ENCODE measurements at places on chromosomes 2 and 18.

- peaks cover 9% of the 10 kb centered on the region for H3K4me1 ChIP-seq
- H3K4me3 ChIP-seq = no peak overlapping the region
- H3K36me3 ChIP-seq = no peaks in the 10 kb centered on the region
- no peaks in the 10 kb centered on the region for H3K27me3 ChIP-seq
- DNase-seq = no peak
These were observed 126.7 kb downstream of the GALNT14 start for GRCh38 chr2:31011587-31011986.

GRCh38 chr18:27520401-27520800 is 335.3 kb upstream of the CHST9 start:
- H3K4me3 ChIP-seq = no peak overlapping the region
- H3K27ac ChIP-seq = no peak overlapping the region
- no peaks in the 10 kb centered on the region for H3K4me1 ChIP-seq
- DNase-seq = no peak

DNA sequence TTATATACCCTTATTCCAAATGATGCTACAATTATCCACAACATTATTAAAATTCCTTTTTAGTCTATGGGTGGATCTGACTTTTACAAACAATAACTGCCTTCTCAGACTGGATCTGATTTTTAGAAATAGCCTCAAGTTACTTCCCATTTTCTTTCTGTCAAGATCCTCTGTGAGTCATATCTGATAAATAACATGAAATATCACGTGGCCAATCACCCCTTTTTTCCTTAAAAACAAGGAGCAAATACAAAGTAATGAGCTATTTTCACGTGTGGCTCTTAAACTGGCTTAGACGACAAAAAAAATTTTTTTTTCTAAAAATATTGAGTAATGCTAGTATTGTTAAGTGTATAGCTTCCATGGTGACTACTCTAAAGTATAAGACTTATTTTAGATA is 6.7 kb downstream of the PELI1 start:
- no peaks in the 10 kb centered on the region for H3K36me3 ChIP-seq
- H3K27ac ChIP-seq = no peak overlapping the region
- no peaks in the 10 kb centered on the region for H3K27me3 ChIP-seq
- H3K4me3 ChIP-seq = no peak overlapping the region
- DNase-seq = no peak
- peaks cover 52% of the 10 kb centered on the region for H3K4me1 ChIP-seq

GRCh38 chr2:224724331-224724730 is 8.2 kb upstream of the CCDC195 start:
- no peak overlapping the region for H3K27ac ChIP-seq
- no peak for DNase-seq
- H3K4me3 ChIP-seq = no peak overlapping the region
- H3K4me1 ChIP-seq = no peaks in the 10 kb centered on the region
- no peaks in the 10 kb centered on the region for H3K27me3 ChIP-seq

GRCh38 chr2:62335612-62336011 is 139.7 kb downstream of the B3GNT2 start:
- no peak overlapping the region for H3K27ac ChIP-seq
- H3K27me3 ChIP-seq = no peaks in the 10 kb centered on the region
- DNase-seq = no peak
- H3K4me1 ChIP-seq = no peaks in the 10 kb centered on the region
- no peak overlapping the region for H3K4me3 ChIP-seq
- H3K36me3 ChIP-seq = no peaks in the 10 kb centered on the region

DNA sequence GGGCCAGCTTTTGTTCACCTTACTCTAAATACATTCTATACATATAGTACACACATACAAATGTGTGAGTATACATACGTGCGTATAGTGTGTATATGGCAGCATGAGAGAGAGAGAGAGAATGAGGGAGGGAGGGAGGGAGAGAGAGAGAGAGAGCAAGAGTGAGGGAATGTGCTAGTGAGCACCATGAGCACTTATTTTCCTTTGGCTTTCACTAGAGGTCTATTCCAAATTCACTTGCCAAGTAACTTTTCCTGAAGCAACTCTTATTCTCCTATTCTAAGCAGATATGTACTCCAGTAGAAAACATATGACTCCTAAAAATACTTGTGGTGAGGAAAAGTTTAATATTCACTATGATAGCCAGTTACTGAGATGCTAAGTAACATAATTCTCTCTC is 85.7 kb downstream of the COBLL1 start:
- H3K4me3 ChIP-seq = no peak overlapping the region
- no peaks in the 10 kb centered on the region for H3K36me3 ChIP-seq
- no peak for DNase-seq
- no peak overlapping the region for H3K27ac ChIP-seq

DNA sequence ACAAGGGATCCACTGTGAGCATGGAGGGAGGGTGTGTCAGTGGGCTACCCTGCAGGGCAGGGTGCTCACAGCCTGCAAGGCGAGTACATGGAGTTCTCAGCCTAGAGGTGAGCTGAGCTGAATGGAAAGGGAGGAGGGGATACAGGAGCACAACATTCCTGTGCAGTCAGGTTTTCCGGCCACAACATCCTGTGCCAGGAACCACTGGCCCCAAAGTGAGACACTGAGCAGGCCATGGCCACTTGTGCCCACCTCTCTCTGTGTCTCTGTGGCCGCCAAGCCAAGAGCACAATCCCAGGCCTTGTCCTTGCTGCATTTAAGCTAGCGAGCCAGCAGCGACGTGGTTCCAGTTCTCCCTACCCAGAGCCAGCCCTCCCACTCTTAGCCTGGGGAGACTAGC is 6.1 kb downstream of the DOK1 start:
- H3K27me3 ChIP-seq = no peaks in the 10 kb centered on the region
- no peak overlapping the region for H3K4me3 ChIP-seq
- no peaks in the 10 kb centered on the region for H3K36me3 ChIP-seq
- peaks cover 20% of the 10 kb centered on the region for H3K4me1 ChIP-seq

- H3K4me1 ChIP-seq = no peaks in the 10 kb centered on the region
- H3K27ac ChIP-seq = no peak overlapping the region
- no peak overlapping the region for H3K4me3 ChIP-seq
- H3K27me3 ChIP-seq = no peaks in the 10 kb centered on the region
- H3K36me3 ChIP-seq = peaks cover 8% of the 10 kb centered on the region
- DNase-seq = no peak
These were observed 74.5 kb downstream of the RPL31 start for GRCh38 chr2:101076581-101076980.

- no peak overlapping the region for H3K4me3 ChIP-seq
- H3K4me1 ChIP-seq = peaks cover 6% of the 10 kb centered on the region
- no peak overlapping the region for H3K27ac ChIP-seq
- no peaks in the 10 kb centered on the region for H3K36me3 ChIP-seq
- DNase-seq = no peak
These were observed 183.3 kb downstream of the ASXL3 start for GRCh38 chr18:33761363-33761762.

GRCh38 chr2:86194751-86195054 is 559 bp downstream of the IMMT start:
- no peak for DNase-seq
- H3K4me1 ChIP-seq = peaks cover 6% of the 10 kb centered on the region
- H3K4me3 ChIP-seq = peak overlapping the region; percentile 85
- peaks cover 30% of the 10 kb centered on the region for H3K36me3 ChIP-seq

GRCh38 chr18:12518326-12518725 is 110.6 kb downstream of the PRELID3A start:
- no peaks in the 10 kb centered on the region for H3K36me3 ChIP-seq
- no peak overlapping the region for H3K4me3 ChIP-seq
- no peaks in the 10 kb centered on the region for H3K4me1 ChIP-seq
- H3K27me3 ChIP-seq = no peaks in the 10 kb centered on the region
- H3K27ac ChIP-seq = no peak overlapping the region
- no peak for DNase-seq

DNA sequence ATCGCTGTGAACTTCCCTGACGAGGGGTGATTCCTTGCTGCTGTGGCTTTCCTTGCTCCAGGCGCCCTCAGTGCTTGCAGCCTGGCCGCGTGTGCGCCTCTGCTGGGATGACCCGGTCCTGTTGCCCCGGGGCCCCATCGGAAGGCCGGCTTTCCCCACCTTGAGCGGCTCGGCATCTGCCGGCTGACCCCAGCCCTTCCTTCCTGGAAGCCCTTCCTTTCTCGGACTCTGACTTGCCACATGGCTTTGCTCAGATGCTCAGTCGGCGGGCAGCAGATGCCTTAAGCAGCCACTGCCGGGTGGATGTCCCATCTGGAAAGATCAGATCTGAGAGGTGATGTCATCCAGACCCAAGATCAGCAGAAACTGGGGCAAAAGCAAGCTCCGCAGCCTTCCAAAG is 100.5 kb upstream of the ODC1 start:
- H3K4me3 ChIP-seq = no peak overlapping the region
- DNase-seq = no peak

- H3K36me3 ChIP-seq = 0 out of 2 replicates have a peak, but pooled peaks cover 4% of the 10 kb centered on the region
- H3K27ac ChIP-seq = no peak overlapping the region
- no peak for DNase-seq
- H3K27me3 ChIP-seq = no peaks in the 10 kb centered on the region
- no peak overlapping the region for H3K4me3 ChIP-seq
- H3K4me1 ChIP-seq = no peaks in the 10 kb centered on the region
These were observed 46.9 kb downstream of the CCBE1 start for GRCh38 chr18:59650266-59650820.

GRCh38 chr2:12320027-12320734 is 396.6 kb upstream of the TRIB2 start:
- no peaks in the 10 kb centered on the region for H3K36me3 ChIP-seq
- H3K4me1 ChIP-seq = peaks cover 35% of the 10 kb centered on the region
- H3K27me3 ChIP-seq = no peaks in the 10 kb centered on the region
- DNase-seq = no peak
- H3K27ac ChIP-seq = peak overlapping the region; percentile 98
- no peak overlapping the region for H3K4me3 ChIP-seq

- no peaks in the 10 kb centered on the region for H3K27me3 ChIP-seq
- H3K4me3 ChIP-seq = no peak overlapping the region
- no peak overlapping the region for H3K27ac ChIP-seq
- no peaks in the 10 kb centered on the region for H3K36me3 ChIP-seq
- H3K4me1 ChIP-seq = no peaks in the 10 kb centered on the region
These were observed 36.1 kb upstream of the SPTBN1 start for GRCh38 chr2:54419855-54420523.

DNA sequence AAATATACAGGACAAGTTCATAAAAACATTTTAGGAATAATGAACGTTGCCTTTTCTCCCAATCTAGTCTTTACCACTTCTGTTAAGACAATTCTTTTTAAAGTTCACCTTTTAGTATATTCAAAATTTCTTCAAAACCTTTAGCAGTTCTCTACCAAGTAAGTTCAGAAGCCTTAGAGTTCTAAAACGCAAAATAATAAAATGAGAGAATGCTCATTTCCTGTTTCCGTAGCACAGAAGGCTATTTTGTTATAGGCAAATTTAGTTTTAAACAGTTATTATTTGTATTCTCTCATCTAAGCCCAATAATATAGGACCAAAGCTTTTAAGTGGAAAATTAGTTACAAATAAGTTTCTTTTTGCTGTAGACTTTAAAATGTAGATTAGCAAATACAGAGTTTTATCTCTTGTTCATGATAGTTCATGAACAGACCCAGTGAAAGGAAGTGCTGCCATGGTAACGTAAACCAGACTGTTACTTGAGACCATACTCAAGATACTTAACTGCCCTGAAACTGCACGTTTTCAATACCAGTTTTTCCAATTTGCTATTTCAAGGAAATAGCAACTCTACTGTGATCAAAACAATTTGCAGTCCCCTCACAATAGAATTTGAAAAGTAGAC is 173.1 kb upstream of the STON1 start:
- H3K27me3 ChIP-seq = no peaks in the 10 kb centered on the region
- peaks cover 24% of the 10 kb centered on the region for H3K36me3 ChIP-seq
- H3K4me1 ChIP-seq = peaks cover 21% of the 10 kb centered on the region
- H3K4me3 ChIP-seq = no peak overlapping the region
- no peak for DNase-seq
- no peak overlapping the region for H3K27ac ChIP-seq

DNA sequence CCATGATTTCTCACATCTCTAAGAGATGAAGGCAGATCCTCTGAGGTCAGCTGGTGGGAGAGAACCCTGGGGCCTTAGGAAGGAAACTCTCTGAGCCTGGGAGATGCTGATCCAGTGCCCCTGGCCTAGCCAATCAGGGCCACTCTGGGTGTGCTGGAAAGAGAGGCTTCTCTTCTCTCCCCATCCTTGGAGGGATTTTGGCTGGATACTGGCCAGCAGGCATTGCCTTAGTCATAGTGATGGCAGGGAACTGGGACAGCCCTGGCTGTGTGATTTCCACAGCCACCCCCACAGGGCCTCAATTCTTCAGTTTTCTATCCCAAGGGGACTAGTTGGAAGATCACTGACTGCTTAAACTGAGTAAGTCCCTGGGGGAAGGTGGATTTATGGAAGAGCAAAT is 26.6 kb upstream of the PLB1 start:
- no peak for DNase-seq
- no peak overlapping the region for H3K4me3 ChIP-seq
- no peaks in the 10 kb centered on the region for H3K27me3 ChIP-seq
- H3K4me1 ChIP-seq = peaks cover 15% of the 10 kb centered on the region
- no peak overlapping the region for H3K27ac ChIP-seq

- no peak overlapping the region for H3K4me3 ChIP-seq
- H3K36me3 ChIP-seq = no peaks in the 10 kb centered on the region
- DNase-seq = no peak
- H3K4me1 ChIP-seq = no peaks in the 10 kb centered on the region
These were observed 13.3 kb upstream of the IMPACT start for GRCh38 chr18:24413148-24413547.

- H3K27ac ChIP-seq = peak overlapping the region; percentile 27
- DNase-seq = no peak
- H3K27me3 ChIP-seq = no peaks in the 10 kb centered on the region
- no peak overlapping the region for H3K4me3 ChIP-seq
- peaks cover 13% of the 10 kb centered on the region for H3K4me1 ChIP-seq
These were observed 338.9 kb upstream of the SETBP1 start for GRCh38 chr18:44341759-44342158.

GRCh38 chr2:17583166-17583565 is 42.7 kb downstream of the VSNL1 start:
- no peaks in the 10 kb centered on the region for H3K27me3 ChIP-seq
- no peak overlapping the region for H3K4me3 ChIP-seq
- no peaks in the 10 kb centered on the region for H3K36me3 ChIP-seq
- H3K27ac ChIP-seq = no peak overlapping the region
- no peak for DNase-seq

DNA sequence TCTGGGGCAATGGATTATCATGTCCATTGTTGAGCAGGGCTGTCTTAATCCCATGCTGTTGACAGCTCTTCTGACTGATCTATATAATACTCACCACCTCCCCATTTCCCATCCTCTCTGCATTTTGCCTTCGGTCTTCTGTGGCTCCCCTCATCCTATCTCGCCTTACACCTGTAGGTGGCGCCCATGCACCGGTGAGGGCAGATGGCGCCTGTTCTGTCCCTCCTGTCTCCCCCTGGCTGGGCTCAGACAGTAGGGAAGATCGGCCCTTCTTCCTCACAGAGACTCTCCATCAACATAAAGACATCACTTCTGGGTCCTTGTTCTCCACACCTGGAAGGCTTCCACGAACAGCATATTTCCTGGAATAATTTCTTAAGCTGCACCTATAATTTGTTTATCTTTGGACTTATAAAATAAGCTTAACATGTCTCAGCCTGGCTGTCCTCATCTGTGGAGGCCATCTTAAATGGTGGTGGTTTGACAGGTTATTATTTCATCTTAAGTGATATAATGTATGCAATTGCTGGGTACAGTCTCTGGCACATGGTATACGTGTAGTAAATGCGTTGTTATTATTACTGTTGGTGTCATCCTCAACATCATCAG is 10.9 kb upstream of the CDH20 start:
- H3K27me3 ChIP-seq = no peaks in the 10 kb centered on the region
- no peak overlapping the region for H3K27ac ChIP-seq
- no peaks in the 10 kb centered on the region for H3K4me1 ChIP-seq
- no peak for DNase-seq
- no peaks in the 10 kb centered on the region for H3K36me3 ChIP-seq
- no peak overlapping the region for H3K4me3 ChIP-seq

Measured in RWPE2 (cell line).